ENCODE measurements at places on chromosomes 12 and 14.

DNA sequence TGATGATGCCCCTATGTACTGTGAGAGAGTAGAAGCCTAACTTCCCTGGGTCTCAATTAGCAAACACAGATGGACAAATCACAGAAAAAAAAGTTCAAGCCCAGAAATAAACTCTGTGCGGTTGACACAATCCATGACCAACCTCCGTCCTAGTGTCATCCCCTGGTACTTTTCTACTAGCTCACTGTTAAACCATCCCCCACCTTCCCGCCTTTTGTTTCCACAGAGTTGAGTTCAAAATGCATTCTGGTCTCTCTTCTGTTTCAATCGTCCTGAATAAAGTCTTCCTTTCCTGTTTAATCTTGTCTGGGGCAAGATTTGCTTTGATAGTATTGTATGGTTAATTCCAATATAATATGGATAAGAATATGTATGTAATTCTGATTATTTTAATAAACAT, 199.9 kb downstream of the SLC6A15 start:
- DNase-seq, result no peak

DNA sequence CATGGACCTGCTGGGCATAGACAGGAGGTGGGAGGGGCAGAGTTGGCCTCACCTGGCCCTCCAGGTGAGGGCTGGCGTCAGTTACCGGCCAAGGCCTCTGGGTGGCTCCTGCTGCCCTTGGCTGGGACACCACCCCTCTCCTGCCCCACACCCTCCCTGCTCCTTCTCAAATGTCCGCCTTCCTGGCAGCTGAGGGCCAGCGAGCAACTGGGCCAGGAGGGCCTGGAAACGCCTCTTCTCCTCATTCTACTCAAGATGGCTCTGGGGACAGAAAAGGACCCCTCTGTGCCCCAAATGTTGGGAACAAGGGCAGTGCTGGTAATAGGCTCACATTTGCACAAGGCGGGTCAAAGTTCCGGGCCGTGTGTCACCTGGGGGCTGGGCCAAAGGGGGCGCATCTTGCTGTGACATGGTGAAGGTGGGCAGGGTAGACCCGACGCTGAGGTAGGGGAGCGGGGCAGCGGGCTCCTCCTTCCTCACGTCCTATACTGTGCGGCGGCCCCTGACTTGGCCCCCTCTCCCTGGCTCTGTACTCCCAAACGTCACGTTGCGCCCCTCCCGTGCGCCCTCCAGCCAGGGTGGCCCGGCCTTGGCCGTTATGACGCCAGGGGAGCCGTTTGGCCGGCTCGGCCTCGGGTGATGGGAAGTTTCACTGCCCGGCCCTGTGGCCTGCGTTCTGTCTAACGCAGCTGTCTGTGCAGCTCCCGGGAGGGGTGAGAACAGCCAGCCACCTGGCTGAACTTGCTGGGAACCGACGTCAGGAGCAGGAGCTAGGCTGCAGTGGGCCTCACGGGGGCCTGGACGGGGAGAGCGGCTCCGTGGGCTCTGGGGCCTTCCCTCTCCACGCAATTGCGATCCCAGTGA, 18.0 kb upstream of the DLK1 start:
- DNase-seq, result no peak

DNA sequence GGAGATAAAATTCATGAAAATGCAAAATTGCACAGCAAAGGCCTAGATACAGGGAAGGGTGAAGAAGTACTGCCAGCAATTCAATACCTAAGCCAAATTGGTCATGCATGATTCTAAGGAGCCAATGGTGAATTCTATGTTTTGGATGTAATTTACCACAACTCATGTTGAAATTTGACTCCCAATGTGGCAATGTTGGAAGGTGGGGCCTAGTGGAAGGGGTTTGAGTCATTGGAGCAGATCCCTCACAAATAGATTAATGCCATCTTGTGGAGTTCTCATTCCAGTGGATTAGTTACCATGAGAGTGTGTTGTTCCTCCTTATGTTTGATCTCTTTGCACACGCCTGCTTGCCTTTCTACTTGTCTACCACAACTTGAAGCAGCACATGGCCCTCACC, 194.0 kb upstream of the ALG10 start:
- no peak for DNase-seq

DNA sequence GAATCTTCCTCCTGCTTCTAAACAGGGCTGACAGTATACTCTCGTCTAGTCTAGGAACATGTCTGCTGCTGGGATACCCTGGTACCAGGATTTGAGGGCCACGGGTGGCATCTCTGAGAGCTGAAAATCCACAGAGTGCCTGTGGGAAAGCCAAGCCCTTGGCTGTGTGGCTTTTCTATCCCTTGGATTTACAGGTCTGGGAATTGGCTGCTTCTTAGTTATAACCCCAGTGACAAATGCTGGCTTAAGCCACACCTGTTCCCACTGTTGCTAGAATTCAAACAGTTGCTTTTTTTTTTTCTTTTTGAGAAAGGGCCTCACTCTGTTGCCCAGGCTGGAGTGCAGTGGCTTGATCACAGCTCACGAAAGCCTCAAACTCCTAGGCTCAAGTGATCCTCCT, 14.3 kb upstream of the RIN3 start:
- DNase-seq, result no peak

DNA sequence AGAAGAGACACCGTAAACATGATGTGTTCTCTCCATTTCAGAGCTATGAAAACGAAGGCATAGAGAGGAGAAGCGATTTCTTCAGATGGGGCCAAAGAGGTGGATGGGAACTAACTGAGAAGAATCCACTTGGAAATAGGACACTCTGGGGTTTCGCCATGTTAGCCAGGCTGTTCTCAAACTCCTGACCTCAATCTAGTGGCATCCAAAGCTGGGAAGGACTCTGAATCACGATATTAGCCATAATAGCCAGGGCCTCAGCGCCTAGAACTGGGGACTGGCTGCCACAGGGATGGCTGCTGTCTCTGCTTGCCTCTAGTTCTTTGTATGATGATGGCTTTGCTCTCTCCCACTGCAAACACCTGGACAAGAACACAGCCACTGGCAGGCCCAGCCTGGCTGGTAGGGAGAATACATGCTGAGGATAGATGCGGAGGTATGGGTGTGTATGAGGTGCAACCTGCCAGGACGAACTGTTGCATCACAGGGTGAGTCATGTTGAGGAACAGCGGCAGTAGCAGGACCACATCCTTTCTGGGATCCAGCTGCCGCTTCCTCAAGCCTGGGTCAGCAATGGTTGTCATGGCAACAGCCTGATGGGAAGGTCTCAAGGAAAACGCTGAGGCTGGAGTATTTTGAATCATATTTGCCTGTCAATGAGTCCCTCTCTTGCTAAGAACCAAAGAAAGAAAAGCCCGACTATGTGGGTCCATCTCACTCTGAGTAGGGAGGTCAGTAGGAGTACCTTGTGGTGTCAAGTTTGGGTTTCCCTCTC, 31.1 kb downstream of the CCDC177 start:
- no peak for DNase-seq

DNA sequence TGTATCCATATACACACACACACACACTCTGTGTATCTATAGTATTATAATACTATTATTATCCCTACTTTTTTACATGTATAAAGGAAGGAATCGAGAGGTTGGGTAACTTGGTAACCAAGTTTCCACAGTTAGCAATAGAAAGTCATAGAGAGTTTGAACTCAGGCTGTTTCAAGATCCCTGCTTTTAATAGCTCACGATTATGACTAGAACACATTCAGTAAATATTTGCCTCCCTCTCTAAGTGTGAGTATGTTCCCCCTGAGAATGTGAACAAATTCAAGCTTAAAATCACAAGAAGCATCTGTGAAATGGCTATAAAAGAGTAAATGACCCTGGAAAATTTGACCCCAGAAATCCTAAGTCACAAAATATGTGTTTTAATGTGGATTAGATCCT, 11.0 kb upstream of the REP15 start:
- no peak for DNase-seq

Data from T-helper 2 cell (primary cell).